AG04450 (cell line): ENCODE measurements at places on chromosomes 6 and 20.

- no peak for DNase-seq
Measured at GRCh38 chr6:111602481-111603011, 3.1 kb downstream of the TRAF3IP2 start.

DNA sequence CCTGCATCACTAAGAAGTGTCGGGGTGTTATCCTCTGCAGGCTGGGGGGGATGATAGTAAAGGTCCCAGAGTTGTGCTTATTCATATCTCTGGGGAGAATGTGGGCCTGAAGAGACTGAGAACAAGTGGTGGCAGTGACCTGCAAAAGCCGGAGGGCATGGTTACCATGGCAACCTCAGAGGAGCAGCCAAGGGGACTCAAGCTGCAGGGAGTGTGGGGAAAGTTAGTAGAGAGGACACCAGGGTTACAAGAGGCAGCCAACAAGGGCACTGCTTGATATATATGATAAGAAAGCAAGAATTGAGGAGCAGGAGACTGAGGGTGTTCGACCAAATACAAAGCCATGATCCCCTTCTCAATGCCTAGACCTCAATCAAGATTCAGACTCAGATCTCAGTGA, 46.1 kb downstream of the HLA-F start:
- DNase-seq, result no peak

- DNase-seq, result no peak
Measured at GRCh38 chr6:151216804-151217203, 23.0 kb upstream of the AKAP12 start.

GRCh38 chr6:4776493-4777393, 539 bp downstream of the CDYL start:
- DNase-seq, result no peak

- no peak for DNase-seq
Measured at GRCh38 chr20:32792316-32792715, 27.4 kb upstream of the MAPRE1 start.

GRCh38 chr6:127686084-127686483, 109.1 kb downstream of the C6orf58 start:
- DNase-seq, result no peak

GRCh38 chr20:45823949-45824835, 2.9 kb downstream of the TNNC2 start:
- no peak for DNase-seq

GRCh38 chr6:116127771-116128493, 2.0 kb upstream of the COL10A1 start:
- no peak for DNase-seq

- no peak for DNase-seq
Measured at GRCh38 chr6:95519228-95520037, 57.9 kb upstream of the MANEA start.

- DNase-seq, result no peak
Measured at GRCh38 chr20:17399303-17399985, 131.7 kb downstream of the BFSP1 start.

DNA sequence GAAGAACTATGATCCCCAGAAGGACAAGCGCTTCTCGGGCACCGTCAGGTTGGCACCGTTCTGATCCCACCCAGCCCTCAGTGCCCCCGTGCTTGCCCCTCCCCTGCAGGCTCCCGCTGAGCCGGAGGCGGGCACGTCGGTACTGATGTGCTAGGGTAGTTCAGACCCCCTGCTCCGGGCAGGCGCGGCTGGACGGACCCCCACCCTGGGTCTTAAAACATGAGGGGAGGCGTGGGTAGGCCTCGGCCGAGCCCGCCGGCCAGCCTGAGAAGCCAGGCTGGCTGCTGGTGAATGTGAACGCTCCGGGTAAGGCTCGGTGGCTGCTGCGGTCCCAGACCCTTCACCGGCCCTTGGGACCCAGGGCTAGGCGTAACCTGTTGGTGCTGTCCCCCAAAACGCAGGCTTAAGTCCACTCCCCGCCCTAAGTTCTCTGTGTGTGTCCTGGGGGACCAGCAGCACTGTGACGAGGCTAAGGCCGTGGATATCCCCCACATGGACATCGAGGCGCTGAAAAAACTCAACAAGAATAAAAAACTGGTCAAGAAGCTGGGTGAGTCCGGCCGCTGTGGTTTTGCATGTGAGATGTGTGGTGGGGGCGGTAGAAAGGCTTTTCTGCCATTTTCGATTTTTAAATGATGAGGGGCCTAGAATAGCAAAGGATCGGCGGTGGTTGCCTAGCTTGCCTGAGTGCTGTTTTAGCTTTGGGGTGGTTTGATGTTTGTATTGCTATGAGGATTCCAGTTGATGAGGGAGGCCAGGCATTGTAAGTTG, 964 bp downstream of the RPL10A start:
- DNase-seq, result no peak
